NCI-H187 (cell line): ENCODE measurements at places on chromosomes 11 and 22.

DNA sequence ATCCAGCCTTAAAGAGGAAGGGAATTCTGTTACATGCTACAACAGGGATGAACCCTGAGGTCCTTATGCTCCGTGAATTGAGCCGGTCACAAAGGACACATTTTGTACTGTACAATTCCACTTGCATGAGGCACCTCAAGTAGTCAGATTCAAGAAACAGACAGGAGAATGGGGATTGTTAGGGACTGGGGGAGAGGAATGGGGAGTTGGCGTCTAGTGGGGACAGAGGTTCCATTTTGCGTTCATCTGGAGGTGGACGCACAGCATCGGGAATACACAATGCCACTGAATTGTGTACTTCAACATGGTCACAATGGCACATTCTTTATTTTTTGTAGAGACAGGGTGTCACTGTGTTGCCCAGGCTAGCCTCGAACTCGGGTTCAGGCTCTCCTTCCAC, 14.1 kb downstream of the TBX1 start:
- DNase-seq: no peak

- DNase-seq: no peak
These were observed 718 bp downstream of the CHKA start for GRCh38 chr11:68120273-68121066.

DNA sequence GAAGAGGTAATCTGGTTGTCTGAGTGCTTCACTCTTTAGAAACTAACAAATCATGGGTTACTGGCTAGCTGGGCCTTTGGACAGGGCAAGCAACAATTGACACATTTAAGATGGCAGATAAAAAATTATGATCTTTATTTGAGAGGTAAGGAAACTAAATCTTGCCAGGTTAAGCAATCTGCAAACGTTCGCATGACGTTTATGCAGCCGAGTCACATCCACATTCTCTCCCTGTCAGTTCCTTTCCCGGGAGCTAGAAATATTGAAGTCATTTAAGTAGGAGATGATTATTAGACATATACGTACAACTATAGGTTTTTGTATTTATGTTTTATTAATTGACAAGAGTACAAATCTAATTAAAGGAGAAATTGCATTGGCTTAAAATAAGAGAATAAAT, 57.4 kb upstream of the RCN1 start:
- DNase-seq: no peak

- no peak for DNase-seq
These were observed 25.0 kb downstream of the KRTAP5-5 start for GRCh38 chr11:1654388-1655167.
